Lung (tissue), 17 donors: ENCODE measurements at places on chromosomes 5 and 9. TPM values are rescaled to one million over a fixed set of nuclear protein-coding genes. Genes with fewer than 3 reads are reported as not detected.

CDHR2 gene
- 0.74 TPM for total RNA-seq

RANBP3L gene
- total RNA-seq, result 1.1 TPM

CCDC180 gene
- 14.3 TPM for total RNA-seq

SIL1 gene
- 38.5 TPM for total RNA-seq

ZNF454 gene
- 5.6 TPM for total RNA-seq

ANKRD55 gene
- 0.18 TPM for total RNA-seq

RASGEF1C gene
- 0.31 TPM for total RNA-seq

NIM1K gene
- not detected for total RNA-seq

IFNK gene
- not detected for total RNA-seq

PITX1 gene
- total RNA-seq, result 0.43 TPM

SIT1 gene
- 0.92 TPM for total RNA-seq

RIMOC1 gene
- 25.3 TPM for total RNA-seq

PLPP1 gene
- total RNA-seq, result 129 TPM

PPP1R26 gene
- 29.6 TPM for total RNA-seq

SLIT3 gene
- 48.5 TPM for total RNA-seq

CYLC2 gene
- total RNA-seq, result not detected

PKD2L2 gene
- not detected for total RNA-seq

ADAMTS2 gene
- 30.1 TPM for total RNA-seq

CDKN2A gene
- 0.54 TPM for total RNA-seq

MARCOL gene
- not detected for total RNA-seq

FREM1 gene
- total RNA-seq, result 21.8 TPM

SH3TC2 gene
- 3.3 TPM for total RNA-seq

IFNA13 gene
- not detected for total RNA-seq

FAM78A gene
- total RNA-seq, result 8.4 TPM

ARHGEF39 gene
- 1.3 TPM for total RNA-seq

ANKRD20A1 gene
- 4.4 TPM for total RNA-seq

IRX2 gene
- 64.5 TPM for total RNA-seq

TUSC1 gene
- total RNA-seq, result 15.7 TPM

KCNIP1 gene
- total RNA-seq, result 1.00 TPM

PAIP1 gene
- 91.1 TPM for total RNA-seq

SPATA6L gene
- 25.6 TPM for total RNA-seq

RNF180 gene
- 10.3 TPM for total RNA-seq

PGM5 gene
- total RNA-seq, result 19.6 TPM

BHMT2 gene
- total RNA-seq, result 1.4 TPM

ZNF354C gene
- total RNA-seq, result 15.8 TPM

HAPLN1 gene
- 1.5 TPM for total RNA-seq

NEUROG1 gene
- total RNA-seq, result not detected

RFX3 gene
- total RNA-seq, result 45.8 TPM

ASPN gene
- total RNA-seq, result 1.4 TPM

SMIM32 gene
- total RNA-seq, result 0.48 TPM

GRIA1 gene
- total RNA-seq, result 12.5 TPM

DNAJB5 gene
- total RNA-seq, result 4.5 TPM

EQTN gene
- 1.5 TPM for total RNA-seq

SLCO4C1 gene
- 26.5 TPM for total RNA-seq

LCN10 gene
- not detected for total RNA-seq

TMEM174 gene
- not detected for total RNA-seq

EMB gene
- total RNA-seq, result 18.9 TPM

NSUN2 gene
- 43.8 TPM for total RNA-seq

GNA14 gene
- total RNA-seq, result 15.1 TPM
